Sigmoid colon (tissue), 7 donors: ENCODE measurements at places on chromosomes 5 and 9. TPM values are rescaled to one million over a fixed set of nuclear protein-coding genes. Genes with fewer than 3 reads are reported as not detected.

DNA sequence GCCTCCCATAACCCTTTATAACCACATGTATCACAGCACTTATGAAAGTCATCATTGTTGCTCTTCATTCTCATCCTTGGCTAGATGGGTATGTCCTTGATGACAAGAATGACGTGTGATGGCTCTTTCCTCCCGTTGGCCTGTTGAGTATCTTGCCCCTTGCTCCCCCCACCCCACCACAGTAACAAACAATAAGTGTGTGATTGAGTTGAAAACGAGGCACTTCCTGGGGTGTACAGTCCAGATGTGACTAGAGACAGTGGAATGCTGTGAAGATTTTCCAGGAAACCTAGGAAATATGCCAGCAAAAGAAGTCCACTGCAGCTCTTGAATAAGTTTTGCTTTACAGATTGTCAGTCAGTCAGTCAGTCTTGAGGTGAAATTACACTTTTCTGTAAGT lies 262.5 kb downstream of the ELAVL2 start:
- H3K4me1 ChIP-seq = no peaks in the 10 kb centered on the region
- no peak overlapping the region for H3K4me3 ChIP-seq
- DNase-seq = no peak
- H3K27ac ChIP-seq = no peak overlapping the region

The CER1 gene
- not detected for total RNA-seq

DNA sequence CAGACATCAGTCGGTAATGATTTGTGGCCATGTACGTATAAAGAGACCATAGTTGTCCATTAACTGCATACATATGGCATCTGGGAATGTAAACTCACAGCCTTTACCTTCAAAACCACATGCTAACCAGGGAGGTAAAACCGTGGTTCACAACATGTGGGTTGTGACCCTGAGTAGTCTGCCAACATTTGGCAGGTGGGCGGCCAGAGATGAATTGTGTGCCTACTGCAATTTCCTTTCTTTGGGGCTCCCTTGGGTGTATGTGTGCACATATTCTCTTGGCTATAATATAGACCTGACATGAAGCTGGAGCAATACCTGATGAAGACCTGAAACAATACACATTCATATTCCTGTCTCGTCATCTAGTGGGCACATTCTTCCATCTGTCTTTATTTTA lies 396.0 kb downstream of the MLLT3 start:
- DNase-seq = no peak
- no peaks in the 10 kb centered on the region for H3K27me3 ChIP-seq
- H3K36me3 ChIP-seq = no peaks in the 10 kb centered on the region
- no peaks in the 10 kb centered on the region for H3K4me1 ChIP-seq
- H3K4me3 ChIP-seq = no peak overlapping the region

GRCh38 chr5:151663617-151664293 lies 23.0 kb downstream of the SPARC start:
- no peaks in the 10 kb centered on the region for H3K27me3 ChIP-seq
- DNase-seq = no peak
- H3K27ac ChIP-seq = peak overlapping the region; percentile 66

The C9orf50 gene
- total RNA-seq = not detected

The WNK2 gene
- total RNA-seq = 16.0 TPM

GRCh38 chr5:172293054-172293744 lies 9.6 kb upstream of the UBTD2 start:
- H3K4me3 ChIP-seq = no peak overlapping the region
- peak; percentile 88 for DNase-seq
- no peaks in the 10 kb centered on the region for H3K36me3 ChIP-seq

GRCh38 chr9:29203244-29203930 lies 1630.1 kb upstream of the C9orf72 start:
- no peak for DNase-seq
- H3K27ac ChIP-seq = no peak overlapping the region
- no peaks in the 10 kb centered on the region for H3K36me3 ChIP-seq
- H3K27me3 ChIP-seq = no peaks in the 10 kb centered on the region
